ENCODE measurements at places on chromosomes 7 and 10.

DNA sequence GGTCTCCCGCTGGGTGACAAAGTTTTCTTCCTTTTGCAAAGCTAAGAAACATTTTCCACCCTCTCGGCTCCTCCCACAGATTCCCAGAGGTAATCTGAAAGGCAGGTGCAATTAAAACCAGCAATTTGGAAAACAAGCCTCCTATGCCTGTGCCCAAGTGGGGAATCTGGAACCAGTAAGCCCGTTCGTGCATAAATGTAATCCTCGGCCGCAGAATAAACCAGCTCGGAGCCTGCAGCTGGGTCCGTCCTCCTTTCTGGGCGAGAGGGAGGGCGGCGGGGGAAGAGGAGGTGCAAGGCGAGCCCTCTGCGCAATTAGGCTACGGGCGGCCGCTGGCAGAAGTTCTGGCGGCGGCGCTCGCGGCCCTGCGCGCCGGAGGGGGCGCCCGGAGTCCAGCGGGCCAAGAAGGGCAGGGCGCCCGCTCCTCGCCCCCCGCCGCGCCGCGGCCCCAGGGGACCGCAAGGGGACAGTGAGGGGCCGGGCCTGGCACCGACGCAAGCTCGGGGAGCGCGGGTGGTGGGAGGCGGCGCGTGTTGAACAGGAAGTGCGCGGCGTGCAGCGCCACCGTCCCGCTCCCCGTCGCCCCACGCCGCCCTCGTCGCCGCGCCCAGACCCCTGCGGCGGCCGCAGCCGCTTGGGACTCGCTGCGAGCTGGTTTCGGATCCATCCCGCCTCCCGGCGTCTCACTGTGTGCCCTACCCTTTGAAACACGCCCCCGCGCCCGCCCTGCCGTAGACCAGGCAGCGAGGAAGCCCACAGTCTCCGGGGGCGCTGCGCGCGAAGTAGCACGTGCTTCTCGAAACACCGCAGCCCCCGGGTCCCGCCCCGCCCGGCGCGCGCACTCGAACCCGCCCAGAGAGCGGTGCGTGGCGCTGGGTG, at the start of gene PRKAG2:
PRKAG2 (minus strand) TSS at position 217 of the 879 bp plus-strand sequence. CDS start 495 bp downstream, outside the sequence.
- no peak for DNase-seq

DNA sequence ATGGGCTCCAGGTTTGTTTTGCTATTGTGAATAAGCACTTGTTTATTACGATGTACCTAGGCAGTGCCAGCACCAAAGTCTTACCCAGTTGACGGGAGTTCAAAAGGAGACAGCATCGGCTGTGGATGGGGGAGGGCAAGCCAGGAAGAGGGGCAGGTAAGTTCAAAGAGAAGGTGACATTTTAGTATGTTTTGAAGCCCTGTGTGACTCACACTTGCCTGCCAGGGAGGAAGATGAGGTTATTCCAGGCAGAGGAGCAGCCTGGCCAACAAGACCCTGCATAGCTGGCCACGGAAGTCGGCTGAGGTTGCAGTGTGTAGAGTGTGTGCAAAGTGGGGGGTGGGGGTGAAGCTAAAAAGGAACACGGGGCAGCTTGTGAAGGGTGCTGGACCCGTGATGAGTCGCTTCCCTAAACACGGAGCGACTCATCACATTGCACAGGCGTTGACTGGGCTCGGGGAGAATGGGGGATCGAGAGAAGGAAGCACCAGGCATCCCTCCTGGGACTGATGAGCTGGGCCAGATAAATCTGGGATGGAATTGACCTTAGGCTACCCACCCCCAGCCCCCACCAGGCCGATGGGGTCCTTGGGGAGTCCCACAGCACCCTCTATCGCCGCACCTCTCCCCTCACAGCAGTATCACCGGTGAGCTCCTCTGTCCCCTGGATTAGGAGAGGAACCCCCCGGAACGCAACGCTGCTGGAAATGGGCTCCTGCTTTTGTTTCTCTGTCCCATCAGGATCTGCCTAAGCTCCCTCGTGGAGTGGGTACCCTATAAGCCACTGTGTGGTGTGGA, 97.9 kb upstream of the IKZF1 start:
- no peak for DNase-seq

DNA sequence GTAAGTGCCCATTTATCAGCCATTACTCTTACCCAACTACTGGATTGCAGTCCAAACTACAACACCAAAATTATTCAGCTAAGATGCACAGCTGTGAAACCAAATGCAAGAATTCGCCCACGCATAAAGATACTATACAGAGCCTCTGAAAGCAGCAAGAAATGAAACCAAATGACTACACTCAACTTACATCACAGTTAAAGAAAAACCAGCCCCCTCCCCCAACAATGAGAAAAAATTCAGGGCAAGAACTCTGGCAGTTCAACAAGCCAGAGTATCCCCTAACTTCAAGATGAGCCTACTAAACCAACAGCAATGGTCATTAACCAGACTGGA, 209.1 kb upstream of the VWC2 start:
- DNase-seq, result no peak

DNA sequence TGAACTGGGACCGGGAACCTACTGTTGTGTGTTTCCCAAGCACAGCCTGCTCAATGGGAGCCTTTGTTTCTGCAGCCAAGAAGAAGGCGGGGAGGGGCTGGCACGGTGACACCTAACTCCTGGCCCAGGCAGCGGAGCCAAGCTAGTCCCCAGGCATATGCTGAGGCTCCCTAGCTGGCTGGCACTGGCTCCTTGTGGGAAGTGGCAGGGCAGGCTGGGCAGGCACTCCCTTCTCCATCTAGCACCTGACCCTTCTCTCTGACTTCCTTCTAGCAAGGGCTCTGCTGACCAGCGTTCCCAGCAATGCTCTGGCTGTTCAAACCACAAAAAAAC, 325.0 kb downstream of the PLXNA4 start:
- DNase-seq, result peak; percentile 71

GRCh38 chr7:45088821-45089340, at the start of gene NACAD:
TSS of gene NACAD (minus strand) at chr7:45088969. CDS start at chr7:45088894, 75 bp downstream.
- peak; percentile 96 for DNase-seq

GRCh38 chr7:158161194-158161593, 426.4 kb downstream of the PTPRN2 start:
- no peak for DNase-seq

GRCh38 chr10:49114718-49115014, 656 bp downstream of the VSTM4 start:
- peak; percentile 19 for DNase-seq

- no peak for DNase-seq
These were observed 13.1 kb downstream of the IFT22 start for GRCh38 chr7:101308245-101309085.

DNA sequence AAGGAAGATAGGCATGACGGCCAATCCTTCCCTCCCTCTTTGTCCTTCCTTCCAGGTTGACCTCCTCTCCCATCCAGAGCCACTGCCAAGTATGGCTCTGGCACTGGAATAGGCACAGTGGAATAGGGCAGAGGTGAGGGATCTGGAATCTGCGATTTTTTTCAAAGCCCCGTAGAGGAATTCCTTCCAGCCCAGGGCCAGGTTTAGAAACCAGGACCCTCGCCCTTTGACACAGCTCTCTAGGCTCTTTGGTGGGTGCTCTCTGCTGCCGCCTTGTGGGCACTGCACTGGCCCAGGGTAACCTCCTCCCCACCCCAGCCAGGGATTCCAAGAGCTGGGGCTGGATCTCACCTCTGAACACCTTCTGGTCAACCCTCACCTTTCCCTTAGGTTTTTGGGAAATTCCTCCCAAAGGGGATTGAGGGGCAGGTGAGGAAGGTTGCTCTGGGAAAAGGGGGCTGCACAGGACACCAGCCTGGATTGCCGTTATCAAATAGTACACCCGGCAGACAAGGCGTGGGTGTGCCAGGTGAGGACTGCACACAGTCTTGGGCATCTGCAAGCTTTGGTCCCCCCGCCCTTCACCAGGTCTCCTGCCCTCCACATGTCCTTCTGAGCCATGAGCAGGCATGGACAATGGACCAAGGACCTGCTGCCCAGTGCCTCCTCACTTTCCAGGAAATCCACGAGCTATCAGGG, 22.8 kb downstream of the C10orf105 start:
- DNase-seq, result no peak

- DNase-seq, result no peak
These were observed 1.8 kb upstream of the PPP3CB start for GRCh38 chr10:73497623-73498022.

Data from hippocampal formation (tissue), 2 donors.